Cardiac fibroblast (primary cell): ENCODE measurements at places on chromosomes 6 and 20.
A peak's percentile ranks its signal among the peaks of the same experiment; 100 is the strongest.

GRCh38 chr6:27251606-27252251, 4.2 kb downstream of the PRSS16 start:
- peak; percentile 55 for DNase-seq

DNA sequence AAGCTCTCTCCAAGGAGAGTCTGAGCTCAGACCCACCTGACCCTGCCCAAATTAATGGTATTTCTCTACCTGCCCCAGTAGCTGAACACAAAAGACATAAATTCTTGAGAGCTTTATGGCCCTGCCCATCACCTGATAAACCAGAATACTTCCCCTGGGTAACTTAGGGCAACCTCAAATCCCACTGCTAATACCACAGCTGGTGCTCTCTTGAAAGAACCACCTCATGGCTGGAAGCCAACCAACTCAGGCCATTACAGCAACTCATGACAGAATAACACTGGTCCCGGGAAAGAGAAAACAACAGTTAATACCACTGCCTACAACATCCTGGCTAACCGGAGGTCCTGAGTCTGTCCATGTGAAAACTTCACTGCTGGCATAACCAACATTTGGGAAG, 328.6 kb downstream of the NKAIN2 start:
- DNase-seq = no peak

DNA sequence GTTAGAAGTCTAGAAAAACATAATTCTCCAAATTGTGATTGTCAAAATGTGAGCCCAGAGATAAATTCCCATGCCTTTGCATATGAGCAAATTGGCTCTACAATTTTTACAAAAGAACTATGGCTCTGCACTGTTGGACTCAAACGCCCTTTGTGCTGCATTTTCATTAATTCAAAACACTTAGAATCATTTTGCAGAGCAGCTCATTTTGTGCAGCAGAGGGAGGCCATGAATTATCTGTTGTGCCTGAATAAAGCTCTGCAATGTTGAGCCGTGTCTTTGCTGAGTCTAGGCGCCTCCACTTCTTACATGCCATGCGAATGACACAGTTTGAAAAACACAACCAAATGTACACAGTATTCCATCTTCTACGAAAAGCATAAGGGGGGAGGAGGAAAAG, 230.2 kb downstream of the PRKN start:
- DNase-seq = no peak

DNA sequence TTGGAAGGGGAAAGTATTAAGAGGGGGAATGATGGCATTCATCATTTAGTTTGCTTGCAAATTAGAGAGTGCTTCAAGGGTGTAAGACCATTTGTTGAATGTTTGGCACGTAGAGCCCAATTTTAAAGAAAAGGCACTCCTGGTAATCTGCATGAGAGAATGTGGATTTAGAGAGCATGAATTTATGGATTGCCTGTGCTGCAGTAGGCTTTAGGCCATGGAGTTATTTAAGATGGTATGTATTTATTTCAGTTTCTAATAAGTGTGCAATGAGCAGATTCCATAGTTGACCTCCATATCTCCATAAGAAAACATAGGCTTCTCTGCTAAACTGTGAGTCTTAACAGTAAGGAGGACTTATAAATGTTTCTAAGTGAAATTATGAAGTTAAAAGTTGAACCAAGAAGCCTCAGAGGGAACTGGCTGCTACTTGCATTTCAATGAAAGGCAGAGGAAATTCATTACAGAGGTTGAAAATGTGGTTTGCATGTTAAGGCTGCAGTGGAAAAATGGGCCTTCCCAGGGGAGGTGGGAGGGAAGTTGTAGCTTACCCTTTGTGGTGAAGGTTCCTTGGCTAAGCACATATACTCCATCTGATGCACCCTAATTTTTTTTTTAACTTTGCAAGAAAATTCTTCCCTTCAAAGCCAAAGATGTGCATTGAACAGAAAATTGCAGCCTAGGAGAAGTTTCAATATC, 134.2 kb downstream of the CARMIL1 start:
- DNase-seq = peak; percentile 61

GRCh38 chr20:19094959-19095541, 117.4 kb upstream of the SLC24A3 start:
- DNase-seq = no peak

DNA sequence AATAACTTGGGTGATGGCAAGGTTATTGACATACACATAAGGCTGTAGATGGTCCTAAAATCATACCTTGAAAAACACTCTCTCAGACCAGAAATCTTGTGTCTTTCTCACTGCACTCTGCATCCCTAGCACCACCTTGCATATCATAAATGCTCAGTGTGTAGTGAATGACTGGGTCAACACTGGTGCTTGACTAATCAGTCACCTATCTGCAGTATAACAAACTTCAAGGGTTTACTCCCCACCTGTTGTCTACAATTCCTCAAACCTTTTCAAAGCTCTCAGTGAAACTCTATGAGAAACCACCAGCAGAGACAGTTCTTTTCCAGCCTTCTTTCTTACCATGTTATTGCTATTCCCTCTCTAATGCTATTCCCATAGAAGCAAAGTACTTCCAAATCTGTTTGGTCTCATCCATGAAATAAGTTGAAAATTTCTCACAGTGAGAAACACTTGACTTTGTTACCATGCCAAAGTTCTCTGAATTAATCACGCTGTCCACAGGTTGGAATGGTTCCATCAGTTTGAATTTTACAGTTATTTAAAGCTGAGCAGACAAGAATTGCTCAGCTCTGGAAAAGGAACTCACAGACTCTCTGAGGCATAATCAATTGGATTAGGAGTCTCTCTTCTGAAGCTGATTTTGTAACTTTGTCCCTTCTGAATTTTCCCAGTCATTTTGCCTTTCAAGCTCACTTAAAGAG, 104.8 kb upstream of the EYA4 start:
- no peak for DNase-seq

GRCh38 chr6:159819932-159820640, 20.0 kb downstream of the PNLDC1 start:
- no peak for DNase-seq

GRCh38 chr6:37323580-37323979, 30.2 kb upstream of the RNF8 start:
- peak; percentile 9 for DNase-seq

DNA sequence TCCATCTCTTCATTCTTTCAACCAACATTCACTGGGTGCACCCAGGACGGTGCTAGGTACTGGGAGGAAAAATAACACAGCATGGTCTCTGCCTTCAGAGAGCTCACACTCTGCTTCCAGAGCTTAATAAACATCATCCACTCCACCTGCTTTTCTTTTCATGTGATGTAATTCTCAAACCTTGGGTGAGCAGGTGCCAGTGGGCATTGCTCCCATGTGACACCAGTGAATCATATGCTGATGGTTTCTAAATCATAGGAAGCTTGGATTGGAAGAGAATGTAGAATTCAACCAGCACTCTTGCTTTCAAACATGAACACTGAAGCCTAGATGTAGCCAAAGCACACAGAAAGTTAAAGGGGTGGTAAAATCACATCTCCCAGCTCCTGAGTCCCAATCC, 189.8 kb downstream of the FOXA2 start:
- DNase-seq = no peak
